ENCODE measurements at places on chromosomes 7 and 10.
A peak's percentile ranks its signal among the peaks of the same experiment; 100 is the strongest.

DNA sequence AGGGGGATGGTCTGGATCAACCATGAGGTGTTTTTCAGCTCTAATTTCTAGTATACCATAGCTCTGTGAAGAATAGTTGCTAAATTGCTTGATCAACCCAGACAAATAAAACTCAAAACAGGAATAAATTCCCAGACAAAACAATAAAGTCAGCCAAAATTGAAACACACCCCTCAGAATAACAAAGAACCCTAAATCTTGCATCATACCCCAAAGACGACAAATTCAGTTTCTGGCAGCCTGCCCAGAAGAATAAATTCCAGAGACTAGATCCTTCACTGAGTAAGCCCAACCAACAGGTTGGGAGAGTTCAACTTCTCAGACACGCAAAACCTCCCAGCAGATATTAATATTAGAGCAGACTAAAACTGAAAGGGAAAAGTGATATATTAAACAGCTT is 11.2 kb upstream of the SEM1 start:
- no peak for DNase-seq

DNA sequence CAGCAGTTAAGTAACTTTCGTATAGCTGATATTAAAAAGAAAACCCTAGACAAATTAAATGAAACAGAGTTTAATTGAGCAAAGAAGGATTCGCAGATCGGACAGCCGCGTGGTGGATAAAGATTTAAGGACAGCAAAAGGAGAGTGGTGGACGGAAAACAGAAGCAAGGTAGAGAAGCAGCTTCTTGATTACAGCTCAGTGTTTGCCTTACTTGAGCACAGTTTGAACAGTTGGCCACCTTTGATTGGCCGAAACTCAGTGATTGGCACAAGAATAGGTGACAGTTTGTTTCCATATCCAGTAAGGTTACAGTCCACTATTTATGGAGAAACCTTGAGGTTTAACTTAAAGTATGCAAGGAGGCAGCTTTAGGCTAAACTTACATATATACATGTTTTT is 231.7 kb downstream of the GALNT17 start:
- DNase-seq = no peak

GRCh38 chr7:127927348-127927696 is 103.9 kb downstream of the LRRC4 start:
- no peak for DNase-seq

GRCh38 chr7:105013221-105013815 is 687 bp upstream of the KMT2E start:
- DNase-seq = peak; percentile 95

DNA sequence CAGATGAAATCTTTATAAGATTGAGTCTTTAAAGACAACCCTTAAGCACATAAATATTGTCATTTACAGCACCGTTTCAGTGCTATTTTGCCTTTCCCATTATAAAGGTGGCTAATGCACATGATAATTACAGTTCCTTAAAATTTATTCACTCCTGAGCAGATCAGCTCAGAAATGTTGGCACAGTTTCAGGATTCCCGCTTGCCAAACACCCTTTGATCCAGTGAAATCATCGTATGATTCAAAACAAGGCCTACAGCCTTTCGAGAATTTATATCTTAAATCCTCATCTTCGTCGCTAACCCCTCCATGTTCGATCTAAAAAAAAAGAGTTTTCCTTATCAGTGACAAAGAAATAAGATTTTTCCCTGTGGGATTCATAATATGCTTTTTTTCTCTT is 14.1 kb upstream of the SOSTDC1 start:
- no peak for DNase-seq

- no peak for DNase-seq
These were observed 147.2 kb upstream of the PRR15 start for GRCh38 chr7:29416276-29416937.

DNA sequence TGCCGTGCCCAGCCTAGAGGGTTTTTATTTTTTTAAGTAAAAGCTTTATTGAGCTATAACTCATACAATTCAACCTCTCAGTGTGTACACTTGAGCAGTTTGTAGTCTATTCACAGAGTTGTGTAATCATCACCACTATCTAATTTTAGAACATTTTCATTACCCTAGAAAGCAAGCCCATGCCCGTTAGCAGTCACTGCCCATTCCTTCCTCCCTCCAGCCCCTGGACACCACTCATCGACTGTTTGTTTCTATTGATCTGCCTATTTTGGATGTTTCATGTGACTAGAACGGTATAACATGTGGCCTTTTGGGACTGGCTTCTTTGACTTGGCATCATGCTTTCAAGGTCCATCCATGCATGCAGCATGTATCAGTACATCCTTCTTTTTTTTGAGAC is 25.7 kb upstream of the SEC61A2 start:
- DNase-seq = no peak

- no peak for DNase-seq
These were observed 82.0 kb downstream of the VWC2 start for GRCh38 chr7:49855281-49855980.

GRCh38 chr7:85512790-85513189 is 325.9 kb upstream of the SEMA3D start:
- no peak for DNase-seq

DNA sequence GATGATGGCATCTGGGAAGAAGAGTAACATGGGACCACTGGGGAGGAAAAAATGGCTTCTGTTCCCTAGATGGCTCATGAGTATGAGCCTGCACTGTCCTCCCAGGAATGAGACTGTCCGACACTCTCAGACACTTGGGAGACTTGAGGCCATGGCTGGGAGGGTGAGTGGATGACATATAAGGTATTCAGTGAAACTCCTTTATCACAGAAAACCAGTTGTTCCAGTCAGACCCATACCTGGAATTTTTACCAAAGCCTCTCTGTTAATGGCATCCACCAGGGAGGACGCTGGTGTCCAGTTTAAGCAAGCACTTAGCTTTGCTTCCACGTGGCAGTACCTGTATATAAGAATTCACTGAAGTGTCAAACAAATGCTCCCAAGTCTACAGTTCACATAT is 116.7 kb upstream of the C10orf90 start:
- no peak for DNase-seq

DNA sequence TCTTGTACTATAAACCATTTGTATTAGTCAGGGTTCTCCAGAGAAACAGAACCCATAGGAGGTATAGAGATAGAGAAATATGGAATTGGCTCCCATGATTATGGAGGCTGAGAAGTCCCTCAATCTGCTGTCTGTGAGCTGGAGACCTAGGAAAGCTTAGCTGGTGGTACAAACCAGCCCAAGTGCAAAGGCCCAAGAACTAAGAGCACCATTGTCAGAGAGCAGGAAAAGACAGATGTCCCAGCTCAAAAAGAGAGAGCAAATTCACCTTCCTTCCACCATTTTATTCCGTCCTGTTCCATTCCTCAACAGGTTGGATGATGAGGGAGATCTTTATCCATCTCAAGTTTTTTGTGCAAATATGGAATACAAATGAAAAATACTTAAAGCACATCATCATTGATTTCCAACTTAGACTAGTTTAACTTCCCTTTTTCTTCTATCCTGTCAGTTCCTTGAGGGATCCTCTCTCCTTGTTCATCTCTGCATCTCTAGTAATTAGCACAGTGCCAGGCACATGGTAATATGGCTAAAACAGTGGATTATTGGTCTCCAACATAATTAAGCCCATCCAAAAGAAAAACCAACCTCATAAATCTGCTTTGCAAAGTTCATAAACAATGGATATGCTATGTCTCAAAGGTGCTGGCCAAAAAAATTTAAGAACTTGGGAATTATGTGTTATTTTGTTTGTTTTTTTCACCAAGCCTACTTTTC is 83.1 kb upstream of the PIK3CG start:
- no peak for DNase-seq

- DNase-seq = no peak
These were observed 157.1 kb downstream of the TCERG1L start for GRCh38 chr10:131154306-131155025.

DNA sequence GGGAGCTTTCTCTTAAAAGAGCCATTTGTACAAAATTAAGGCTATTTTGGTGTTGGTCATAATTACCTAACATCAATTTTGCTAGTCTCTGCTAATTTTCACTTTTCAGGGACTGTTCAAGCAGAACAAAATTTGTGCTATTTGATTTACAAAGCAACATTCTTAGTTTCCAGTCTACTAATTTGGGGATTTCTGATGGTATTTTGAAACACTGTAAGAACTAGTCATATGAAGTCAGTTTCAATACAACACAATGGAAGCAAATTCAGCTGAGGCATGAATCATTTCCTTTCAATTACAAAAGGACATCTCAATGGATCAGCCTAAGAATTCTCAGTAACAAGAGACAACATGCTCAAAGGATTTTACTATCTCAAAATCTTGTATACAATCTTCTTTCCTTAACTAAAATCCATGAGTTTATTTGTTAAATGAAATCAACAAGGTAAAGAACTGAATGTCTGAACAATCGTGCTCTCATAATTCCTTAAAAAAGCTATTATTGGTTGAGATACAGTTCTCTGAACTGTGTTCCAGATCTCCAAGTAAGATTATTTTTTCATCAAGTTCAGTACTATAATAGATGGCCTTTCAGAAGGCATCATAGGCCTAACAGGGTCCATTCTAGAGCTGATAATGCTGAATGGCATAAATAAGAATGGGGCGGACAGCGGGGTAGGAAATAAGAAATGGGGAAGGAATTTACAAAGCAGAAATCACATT is 144.6 kb downstream of the NRCAM start:
- DNase-seq = no peak

DNA sequence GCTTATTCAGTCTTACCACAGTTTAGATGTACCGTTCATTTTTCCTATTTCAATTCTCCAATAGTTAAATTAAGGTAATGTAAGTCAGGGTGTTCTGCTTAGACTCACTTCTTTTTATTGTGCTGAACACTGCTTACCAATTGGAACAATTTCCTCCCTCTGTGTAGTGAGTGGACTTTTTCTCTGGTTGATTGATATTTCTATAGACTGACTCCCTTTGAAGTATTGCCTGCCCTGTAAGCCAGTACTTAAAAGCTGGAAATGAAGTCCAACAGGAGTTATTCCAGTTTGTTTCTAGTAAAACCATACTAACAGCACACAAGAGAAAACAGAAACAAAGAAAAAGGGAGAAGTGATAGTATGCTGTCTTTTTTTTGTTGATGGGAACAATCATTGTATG is 1674.9 kb downstream of the REEP3 start:
- no peak for DNase-seq

- DNase-seq = no peak
These were observed 374.4 kb downstream of the PAXIP1 start for GRCh38 chr7:154628556-154628955.

DNA sequence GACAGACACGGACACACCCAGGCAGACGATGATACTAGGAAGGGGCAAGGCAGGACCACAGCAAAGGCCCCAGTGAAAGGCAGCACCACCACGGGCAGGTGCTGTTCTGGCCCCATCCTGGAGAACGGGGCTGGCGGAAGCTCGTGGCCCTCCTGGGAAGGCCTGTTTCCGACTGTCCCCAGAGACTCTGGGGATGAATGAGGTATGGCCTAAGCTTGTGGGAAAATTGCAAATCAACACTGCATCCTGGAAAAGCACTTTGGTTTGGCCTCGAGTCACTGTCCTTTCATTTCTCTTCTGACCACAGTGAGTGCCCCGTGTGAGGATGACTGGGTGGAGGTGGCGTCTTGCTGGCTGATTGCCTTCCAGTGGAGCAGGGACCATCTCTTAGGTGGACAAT is 81.6 kb upstream of the ANLN start:
- DNase-seq = no peak

DNA sequence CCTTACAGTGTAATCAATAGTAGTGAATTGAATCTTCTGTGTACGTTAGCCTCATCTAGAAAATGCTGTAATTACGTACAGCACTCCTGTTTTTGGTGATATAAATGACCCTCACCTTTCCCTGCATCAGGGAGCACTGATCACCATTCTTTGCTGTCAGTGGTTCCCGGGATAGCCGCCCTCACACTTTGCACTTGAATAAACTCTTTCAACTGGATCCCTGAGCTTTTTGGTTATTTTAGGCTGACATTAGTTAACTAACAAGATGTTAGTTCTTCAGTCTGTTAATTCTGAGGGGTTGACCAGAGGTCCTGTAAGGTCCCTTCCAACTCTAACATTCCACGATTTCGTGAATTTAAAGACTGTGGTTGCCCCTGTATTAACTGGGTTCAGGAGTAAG is 23.4 kb upstream of the ZC3HAV1 start:
- DNase-seq = no peak

DNA sequence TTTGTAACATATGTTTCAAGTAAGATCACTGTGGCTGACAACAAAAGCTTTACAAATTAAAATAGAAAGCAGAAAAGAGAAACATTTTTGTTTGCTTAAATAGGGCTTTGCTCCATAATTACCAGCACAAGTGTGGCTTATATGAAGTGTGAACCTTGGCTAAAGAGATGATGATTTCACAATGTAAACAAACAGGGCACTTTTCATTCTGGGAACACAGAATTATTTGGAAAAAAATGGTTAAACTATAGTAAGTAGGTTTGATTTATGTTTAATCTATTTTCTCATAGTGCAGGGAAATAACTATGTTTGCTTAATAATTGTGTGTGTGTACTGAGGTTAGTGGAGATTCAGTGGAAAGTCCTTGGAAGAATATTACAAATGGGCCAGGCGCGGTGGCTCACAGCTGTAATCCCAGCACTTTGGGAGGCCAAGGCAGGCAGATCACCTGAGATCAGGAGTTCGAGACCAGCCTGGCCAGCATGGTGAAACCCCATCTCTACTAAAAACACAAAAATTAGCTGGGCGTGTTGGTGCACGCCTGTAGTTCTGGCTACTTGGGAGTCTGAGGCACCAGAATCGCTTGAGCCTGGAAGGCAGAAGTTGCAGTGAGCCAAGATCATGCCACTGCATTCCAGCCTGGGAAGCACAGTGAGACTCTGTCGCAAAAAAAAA is 19.1 kb upstream of the OTUD1 start:
- no peak for DNase-seq

DNA sequence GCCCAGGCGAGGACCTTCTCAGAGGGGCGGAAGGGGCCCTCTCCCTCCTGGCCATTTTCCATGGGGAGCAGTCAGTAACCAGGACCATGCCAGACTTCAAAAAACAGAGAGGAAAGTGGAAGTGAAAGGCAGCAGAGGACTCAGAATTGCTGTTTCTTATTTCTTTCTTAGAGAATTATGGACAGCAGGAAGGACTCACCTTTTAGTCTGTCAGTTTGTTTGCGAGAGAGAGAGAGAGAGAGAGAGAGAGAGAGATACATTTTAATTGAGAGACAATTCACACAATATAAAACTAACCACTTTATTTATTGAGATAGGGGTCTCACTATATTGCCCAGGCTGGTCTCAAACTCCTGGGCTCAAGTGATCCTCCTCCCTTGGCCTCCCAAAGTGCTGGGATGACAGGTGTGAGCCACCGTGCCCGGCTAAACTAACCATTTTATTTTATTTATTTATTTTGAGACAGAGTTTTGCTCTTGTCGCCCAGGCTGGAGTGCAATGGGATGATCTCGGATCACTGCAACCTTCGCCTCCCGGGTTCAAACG is 24.5 kb downstream of the SCD start:
- DNase-seq = no peak

Data from retina (tissue), 1 donor.